ENCODE measurements at places on chromosomes 1 and 21.
A peak's percentile ranks its signal among the peaks of the same experiment; 100 is the strongest.

DNA sequence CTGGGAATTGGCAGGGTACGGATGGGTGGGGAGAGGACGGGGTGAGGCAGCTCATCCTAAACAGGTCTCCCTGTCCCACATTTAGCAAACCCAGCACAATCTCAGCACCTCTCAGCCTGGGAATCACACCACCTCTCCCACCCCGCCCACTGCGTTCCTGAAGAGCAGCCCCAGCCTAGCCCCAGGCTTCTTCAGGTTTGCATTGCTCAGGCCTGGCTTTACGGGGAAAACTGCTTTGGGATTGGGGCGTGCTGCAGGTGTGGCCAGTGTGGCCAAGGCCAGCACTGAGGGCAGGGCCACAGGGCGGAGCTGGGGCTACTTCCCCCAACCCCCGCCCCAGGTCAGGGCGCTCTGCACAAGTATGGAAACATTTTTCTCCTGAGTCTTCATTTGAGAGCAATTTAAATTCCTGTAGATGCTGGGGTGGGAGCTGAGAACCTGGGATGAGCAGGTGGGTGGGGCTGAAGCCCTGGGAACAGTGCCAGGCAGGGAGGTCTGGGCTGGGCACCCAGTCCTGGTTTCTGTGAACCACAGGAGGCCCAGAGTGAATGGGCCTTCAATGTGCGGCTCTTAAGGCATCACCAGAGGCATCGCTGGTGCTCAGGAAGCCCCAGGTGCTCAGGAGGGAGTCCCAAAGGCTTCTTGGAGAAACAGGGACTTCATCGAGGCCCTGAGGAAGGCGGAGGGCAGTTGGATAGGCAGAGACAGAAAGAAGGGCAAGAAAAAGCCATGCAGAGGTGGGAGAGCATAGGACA, 24.1 kb downstream of the TNNT2 start:
- DNase-seq, result no peak

GRCh38 chr1:6597777-6598131, 4.9 kb downstream of the KLHL21 start:
- DNase-seq, result no peak

- DNase-seq, result no peak
Measured at GRCh38 chr21:35508139-35508888, 459.2 kb upstream of the RUNX1 start.

- DNase-seq, result no peak
Measured at GRCh38 chr1:168136709-168137514, at the start of gene GPR161. Gene GPR161, minus strand, starts transcription at chr1:168136930. Its CDS starts 32,080 bp downstream, at chr1:168104850.

DNA sequence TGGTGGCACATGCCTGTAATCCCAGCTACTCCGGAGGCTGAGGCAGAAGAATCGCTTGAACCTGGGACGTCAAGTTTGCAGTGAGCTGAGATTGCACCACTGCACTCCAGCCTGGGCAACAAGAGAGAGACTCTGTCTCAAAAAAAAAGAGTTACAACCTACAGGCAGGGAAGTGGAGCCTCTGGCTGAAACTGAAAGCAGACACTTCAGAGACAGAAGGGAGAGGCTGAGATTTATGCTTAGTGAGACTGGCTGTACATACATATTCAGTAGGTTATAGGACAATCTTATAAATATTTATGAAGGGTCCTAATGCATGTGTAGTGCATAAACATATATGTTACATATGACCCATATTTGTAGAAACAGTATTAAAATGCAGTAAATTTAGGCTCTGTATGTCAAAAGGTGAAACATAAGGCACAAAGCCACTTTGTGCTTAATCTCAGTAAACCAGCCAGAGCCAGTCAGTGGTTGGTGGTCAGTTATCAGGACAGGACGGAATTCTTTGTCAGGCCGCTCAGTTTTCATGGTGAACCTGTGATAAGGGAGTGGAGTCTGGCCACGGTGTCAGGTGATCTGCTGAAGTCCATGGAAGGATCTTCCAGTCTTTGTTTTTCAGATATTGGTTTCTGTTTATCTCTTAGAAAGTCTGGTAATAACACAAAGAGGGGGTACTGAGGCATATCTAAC, 13.7 kb downstream of the RHEX start:
- peak; percentile 26 for DNase-seq

DNA sequence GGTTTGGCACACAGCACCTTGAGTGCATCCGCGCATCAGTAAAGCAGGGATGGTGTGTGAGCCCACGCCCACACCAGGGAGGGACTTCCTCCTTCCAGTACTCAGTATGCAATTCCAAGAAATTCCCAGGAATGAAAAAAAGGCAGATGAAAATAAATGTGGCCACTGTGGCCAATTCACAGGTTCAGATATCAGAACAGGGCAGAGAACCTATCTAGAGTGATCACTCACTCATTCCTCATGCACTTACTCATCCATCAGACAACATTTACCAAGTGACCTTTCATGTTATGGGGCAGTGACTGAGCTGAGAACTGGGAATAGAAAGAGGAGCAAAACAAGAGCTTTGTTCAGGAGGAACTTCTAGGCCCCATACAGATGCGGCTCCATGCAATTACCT, 113.7 kb downstream of the ZSCAN20 start:
- no peak for DNase-seq

DNA sequence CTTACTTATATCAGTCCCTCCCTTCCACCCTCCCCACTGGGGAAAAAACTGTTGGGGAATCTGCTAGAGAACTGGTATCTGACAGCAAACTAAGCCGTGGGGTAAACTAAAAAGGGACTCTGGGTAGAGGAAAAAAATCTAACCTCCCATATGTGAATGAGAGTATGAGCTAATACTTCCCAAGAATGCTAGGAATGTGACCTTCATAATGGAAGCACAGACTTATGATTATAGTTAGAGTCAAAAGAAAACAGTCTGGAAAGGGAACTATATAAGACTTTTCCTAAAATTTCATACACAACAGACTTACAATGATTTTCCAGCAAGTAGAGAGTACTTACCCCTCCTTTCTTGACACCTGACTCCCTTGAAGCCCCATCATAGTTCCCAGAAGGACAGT, 23.0 kb upstream of the RBBP5 start:
- no peak for DNase-seq

DNA sequence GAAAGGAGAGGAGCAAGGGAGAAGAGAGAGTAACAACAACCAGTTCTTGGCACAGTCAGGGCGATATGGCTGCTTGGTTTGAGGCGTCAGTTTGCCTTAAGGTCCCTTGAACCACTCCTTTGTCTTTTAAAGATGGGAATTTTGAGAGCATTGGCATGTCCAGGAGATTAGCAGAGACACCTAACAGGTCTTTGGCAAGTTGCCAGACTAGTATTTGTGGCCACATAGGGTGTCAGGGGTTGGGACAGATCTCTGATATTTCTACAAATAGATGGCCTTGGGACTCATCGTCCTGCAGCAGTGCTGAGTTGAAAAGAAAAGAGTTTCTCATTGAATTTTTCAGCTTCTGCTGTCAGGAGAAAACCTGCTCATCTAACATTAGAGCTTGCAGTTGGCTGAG, 55.3 kb upstream of the KCND3 start:
- no peak for DNase-seq

GRCh38 chr1:62362926-62363325, 43.7 kb upstream of the KANK4 start:
- DNase-seq, result no peak
